Hepatic stellate cell (primary cell): ENCODE measurements at places on chromosomes 6 and 20.

DNA sequence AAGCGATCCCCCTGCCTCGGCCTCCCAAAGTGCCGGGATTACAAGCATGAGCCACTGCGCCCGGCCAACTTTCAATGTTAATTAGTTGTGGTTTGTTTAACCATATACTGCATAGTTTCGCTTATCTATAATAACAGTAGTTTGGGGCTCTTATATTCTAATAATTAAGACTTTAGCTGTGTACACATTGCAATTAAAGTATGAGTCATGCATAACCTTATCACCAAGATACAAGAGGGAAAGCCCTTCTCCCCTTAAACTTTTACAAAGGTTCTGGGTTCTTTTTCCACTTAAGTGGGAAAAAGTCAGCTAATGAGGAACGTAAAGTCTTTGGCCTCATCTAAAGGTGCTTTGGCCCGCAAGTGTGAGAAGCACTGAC, 3.2 kb upstream of the MCCD1 start:
- DNase-seq = no peak

GRCh38 chr20:62675877-62676260, 32.8 kb upstream of the NTSR1 start:
- DNase-seq = no peak

DNA sequence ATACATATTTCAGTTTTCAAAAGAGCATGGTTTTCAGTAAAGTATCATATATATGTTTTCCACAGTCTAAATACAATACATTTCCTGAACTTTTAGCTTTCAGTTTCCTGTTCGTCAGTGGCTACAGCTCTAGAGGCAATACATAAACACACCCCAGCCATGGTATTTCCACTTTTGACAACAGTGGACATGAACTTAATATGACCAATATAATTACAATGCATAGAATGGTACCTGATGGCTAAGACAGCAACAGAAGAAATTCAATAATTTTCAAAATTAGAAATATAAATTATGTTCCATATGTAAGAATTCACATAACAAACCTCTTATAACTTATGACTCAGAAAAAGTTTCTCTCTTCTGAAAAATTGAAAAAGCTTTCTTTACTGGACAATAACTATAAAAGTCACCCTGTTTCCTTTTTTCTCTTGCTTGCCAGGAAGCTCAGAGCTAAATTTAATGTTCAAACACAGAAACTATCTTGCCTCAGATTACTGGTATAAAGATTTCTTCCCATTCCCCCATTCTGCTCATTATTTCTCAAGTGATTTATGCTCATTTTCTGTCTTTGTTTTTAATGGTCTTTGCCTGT, 19.2 kb downstream of the FKBP5 start:
- peak; percentile 37 for DNase-seq

GRCh38 chr6:156877126-156877863, 100.1 kb downstream of the ARID1B start:
- no peak for DNase-seq

GRCh38 chr20:63280929-63281545, 8.4 kb downstream of the ARFGAP1 start:
- DNase-seq = no peak

DNA sequence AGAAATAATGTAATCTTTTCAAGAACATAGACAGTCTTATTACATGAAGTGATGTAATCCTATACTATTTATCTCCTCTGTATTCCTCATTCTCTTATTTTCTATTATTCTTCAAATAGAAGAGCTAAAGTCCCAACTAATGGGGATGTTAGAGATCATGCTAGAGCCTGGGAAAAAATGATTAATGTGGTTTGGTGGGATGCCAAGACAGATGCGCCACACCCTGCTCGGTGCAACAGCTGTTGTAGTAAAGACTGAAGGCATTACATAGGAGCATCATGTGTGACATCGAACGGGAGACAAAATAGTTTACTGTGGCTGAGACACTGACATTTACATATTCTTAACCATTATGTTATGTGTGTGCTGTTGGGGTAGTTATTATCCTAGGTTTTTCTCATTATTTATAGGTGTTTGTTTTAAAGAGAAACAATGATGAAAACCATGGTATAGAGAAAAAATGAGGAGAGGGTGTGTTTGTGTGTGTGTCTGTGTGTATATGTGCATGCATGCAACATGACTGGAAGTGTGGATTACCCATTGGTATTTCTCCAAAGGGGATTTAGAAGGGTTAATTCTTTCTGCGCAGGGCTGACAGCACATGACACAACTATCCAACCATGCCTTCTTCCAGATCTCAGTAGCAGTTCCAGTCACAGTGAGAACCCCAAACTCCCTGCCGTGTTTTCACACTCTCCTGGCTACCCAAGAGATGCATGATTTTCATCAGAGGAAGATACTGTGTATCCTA, 155.3 kb downstream of the EYA4 start:
- no peak for DNase-seq

DNA sequence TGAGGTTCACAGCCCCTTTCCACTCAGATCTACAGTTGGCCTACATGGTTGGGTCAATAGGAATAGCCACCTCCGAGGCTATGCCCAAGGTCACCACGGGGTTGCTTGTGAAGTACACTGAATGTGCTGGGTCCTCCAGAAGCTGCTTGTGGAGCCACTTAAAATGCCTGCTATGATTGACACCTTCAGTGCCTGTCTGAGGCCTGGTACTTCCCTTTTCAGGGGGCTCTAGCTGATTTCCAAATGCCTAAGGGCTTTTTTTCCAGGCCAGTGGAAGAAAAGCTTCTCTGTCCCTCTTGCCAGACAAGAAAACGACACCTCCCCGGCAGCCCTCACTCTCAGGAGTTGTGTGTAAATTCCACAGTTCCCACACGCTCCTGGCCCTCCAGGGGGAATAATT, 6.3 kb upstream of the NXT1 start:
- DNase-seq = no peak

DNA sequence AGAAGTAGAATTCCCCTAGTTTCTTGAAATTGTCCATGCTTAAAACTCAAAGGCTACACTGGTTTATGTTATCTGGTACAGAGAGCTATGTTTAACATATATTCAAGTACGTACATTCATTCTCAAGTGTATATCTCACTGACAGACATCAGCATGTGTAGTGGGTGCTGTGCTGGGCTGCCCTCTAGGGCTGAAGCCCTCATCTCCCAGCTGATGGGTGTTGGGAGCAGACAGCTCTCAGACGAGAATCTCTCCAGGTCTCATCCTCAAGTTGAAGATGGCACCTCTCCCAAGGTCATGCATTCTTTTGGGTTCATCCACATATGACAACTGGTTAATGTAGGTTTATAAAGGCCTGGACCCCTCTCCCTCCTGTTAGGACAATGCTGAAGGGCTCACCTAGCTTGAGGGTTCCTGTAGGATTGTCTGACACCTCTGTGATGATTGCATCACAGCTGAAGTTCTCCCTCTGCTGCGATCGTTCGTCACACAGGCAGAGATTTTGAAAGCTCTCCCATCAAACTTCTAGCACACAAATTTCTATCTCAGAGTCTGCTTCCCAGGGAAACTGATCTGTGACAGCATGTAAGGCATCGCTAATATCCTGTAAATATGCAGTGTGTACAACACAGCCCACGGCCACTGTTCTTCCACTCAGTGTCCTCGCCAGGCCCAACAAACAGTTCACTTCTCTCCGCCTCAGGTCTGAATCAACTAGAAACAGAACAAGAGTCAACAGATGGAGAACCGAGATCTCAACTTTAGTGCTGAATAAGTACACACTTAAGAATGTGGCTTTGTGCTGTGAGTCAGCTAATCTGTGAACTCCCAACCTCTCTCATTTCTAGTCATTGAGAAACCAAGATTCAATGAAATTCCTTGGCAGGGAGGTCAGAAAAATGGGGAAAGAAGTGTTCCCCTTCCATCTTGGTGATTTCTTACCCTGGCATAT, 43.2 kb downstream of the PREP start:
- DNase-seq = peak; percentile 68

DNA sequence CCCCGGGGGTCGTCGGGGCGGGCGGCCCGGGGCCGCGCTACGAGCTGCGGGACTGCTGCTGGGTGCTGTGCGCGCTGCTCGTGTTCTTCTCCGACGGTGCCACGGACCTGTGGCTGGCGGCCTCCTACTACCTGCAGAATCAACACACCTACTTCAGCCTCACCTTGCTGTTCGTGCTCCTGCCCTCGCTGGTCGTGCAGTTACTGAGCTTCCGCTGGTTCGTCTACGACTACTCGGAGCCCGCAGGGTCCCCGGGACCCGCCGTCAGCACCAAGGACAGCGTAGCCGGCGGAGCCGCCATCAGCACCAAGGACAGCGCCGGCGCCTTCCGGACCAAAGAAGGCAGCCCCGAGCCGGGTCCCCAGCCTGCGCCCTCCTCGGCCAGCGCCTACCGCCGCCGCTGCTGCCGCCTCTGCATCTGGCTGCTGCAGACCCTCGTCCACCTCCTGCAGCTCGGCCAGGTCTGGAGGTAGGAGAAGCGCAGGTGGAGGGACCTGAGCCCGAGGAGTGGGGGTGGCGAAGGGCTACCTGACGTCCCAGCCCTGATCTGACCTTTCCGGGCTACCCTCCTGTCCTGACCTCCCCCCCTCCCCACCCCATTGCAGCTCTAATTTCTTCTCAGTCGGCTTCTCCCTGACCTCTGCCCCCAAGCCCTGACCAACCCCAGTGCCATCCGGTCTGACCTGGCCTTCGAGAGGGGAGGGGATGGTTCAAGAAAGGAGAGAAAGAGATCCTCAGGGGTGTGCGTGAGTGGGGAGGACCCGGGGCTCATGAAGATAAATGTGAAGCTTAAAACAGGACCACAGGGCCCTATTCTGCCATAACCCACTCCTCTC, 558 bp downstream of the XKR7 start:
- DNase-seq = peak; percentile 80

DNA sequence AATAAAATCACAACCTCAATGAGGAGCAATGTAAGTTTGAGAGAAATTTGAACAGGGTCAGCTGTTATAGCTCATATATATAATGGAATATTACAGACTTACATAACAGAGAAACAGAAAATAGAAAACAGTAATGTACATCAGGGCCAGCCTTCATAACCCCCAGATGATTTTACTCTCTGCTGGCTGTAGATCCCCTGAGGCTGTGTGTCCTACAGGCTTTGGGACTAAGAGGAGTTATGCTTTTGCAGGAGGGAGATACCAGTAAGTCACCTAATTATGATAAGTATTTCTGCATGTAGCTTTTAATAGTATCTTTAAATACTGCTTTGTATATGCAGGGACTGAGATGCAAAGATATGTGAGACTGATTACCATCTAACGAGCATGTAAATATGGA, 105.8 kb upstream of the ASCC3 start:
- no peak for DNase-seq

GRCh38 chr6:137761072-137761471, 106.0 kb upstream of the TNFAIP3 start:
- no peak for DNase-seq

DNA sequence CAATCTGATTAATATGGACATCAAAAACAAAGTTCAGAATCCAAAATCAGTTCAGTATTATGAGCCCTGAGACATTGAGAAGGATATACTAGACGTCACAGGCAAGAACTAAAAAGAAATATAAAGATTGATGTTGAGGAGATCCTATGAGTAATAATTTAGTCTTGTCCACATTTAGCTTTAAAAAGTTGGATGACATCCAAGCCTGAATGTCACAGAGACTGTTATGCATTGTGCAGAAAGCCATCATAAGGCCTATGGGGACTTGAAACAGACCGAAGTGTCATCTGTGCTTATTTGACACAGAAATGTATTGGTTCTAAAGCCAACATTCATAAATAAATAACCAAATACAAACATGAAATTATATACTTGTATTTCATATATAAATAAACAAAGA, 581.8 kb upstream of the MMS22L start:
- DNase-seq = no peak

DNA sequence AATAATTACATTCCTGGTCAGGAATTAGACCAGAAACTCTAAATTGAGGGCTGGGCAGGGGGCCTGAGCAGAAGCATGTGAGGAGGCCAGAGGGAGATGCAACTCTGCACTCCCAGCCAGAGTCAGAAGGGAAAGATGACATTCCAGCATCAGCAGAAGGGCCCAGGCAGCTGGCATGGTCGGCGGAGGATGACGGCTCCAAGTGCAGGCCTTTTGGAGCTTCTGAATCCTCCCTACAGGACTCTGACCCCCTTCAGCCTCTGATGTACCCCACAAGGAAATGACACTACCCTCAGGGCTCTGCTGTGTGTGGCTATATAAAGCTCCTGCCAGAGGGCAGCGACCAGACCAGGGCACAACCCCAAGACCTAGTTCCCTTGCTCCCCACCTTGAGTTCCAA, 1.9 kb downstream of the LRFN2 start:
- DNase-seq = no peak

- no peak for DNase-seq
Measured at GRCh38 chr6:143958839-143959399, 49.1 kb downstream of the PLAGL1 start.

DNA sequence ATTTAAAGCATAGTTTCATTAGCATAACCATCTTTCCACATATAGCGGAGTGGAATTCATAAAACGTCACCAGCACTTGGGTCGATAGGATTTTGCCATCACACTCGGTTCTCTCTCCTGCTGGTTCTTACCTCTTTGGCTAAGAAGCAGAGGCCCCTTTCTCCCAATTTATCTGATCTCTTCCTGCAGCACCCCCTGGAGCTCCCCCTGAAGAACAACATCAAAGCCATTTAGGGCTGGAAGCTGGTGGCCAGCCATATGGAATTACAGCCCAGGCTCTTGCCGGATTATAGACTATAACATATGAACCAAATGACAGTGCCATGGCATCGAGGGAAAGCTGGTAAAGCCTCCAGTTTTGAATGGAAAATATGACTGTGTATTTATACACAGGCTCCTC, 6.4 kb upstream of the KIF6 start:
- no peak for DNase-seq

DNA sequence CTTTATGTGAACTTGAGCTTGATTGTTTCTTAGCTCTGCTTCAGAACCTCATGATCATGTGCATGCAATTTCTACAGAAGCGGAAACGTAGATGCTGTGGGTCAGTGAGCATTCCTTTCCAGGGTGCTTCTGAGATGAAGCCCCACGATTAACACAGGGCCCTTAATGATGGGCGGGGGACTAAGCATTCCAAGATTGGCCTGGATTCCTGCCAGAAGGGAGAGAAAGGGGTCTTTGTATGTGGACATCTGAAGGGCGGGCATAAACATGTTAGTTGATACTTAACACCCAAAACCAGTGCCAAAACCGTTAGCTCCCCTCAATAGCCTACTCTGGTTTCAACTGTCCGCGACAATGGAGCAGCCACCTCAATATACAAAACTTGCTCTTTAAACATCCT, 46.9 kb upstream of the POU3F2 start:
- DNase-seq = no peak

DNA sequence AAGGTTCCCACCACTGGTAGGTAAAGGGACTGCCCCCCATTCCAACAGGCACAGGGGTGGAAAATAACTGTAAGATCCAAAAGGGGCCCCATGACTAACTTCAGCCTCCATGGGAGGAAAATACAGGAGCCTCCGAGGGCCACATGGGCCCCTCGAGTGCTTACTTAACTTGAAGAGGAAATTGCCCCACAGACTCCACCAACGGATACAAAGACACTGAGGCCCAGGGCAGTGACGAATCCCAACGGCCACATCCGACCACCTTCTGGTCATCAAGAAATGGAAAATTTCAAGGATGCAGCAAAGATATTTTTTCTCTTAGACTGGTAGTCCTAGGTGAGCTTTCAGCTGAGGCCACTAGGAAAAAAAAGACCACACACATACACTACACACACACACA, 116.0 kb upstream of the MRPS10 start:
- DNase-seq = no peak

- no peak for DNase-seq
Measured at GRCh38 chr6:129346964-129347363, 363.0 kb downstream of the ARHGAP18 start.

- DNase-seq = no peak
Measured at GRCh38 chr6:42511803-42512422, 51.9 kb upstream of the UBR2 start.
